Hypothalamus (tissue), 51 donors: ENCODE measurements at places on chromosomes 13 and 19.

GRCh38 chr13:72728290-72728605 is 525 bp downstream of the BORA start:
- no peak for DNase-seq

DNA sequence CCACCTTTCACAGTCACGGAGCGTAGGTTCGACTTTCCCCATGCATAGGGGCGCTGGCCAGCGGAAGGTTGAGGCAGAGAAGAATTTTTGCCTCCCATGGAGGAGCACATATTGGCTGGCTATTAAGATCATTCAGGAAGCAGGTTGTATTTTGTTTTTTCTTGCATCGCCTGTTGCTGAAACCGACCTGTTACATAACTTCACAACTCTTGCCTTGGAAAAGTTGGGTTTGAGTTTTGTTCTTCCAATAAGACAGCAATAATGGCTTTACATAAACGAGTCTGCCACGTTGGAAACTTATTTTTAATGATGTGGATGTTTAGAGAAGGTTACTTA is 1.4 kb downstream of the UPF1 start:
- DNase-seq: no peak

DNA sequence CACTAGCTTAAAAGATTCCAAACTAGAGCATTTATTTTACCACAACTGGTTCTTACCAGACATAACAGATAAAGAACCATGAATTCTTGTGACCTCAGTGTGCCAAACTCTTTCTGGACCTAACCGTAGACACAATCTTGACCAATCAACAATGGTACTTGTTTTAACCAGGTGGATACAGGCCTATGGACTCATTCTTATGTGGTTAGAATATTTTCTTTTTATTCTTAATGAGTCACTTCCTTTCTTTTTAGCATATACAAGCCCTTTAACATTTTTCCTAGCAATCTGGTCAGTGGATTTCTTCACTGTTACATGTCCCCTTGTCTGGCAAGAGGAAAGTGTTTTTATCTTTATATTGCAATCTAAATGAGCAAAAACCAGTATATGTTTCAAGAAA is 792.1 kb upstream of the SPRY2 start:
- DNase-seq: no peak

GRCh38 chr19:39817888-39818561 is 15.9 kb downstream of the DYRK1B start:
- DNase-seq: no peak
